ENCODE measurements at places on chromosomes 12 and 14.

- no peak for DNase-seq
These were observed 123.1 kb downstream of the PRIMA1 start for GRCh38 chr14:93665169-93665568.

DNA sequence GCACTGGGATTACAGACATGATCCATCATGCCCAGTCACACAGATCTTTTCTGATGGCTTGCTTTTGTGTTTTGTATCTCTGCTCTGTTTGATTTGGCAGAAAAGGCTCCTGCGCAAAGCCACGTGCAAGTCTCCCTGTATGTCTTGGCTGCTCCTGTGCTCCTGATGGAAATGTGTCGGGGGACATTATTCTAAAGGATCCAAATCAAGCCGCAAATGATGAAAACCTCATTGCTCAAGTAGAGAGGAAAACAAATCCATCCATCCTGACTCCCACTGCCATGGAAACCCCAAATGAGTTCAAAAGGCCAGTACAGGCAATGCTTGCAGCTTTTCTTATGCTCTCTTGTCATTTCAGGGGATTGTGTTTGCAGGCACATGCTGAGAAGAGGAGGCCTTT lies 93.8 kb downstream of the NDUFA12 start:
- no peak for DNase-seq

- DNase-seq = no peak
These were observed 73.8 kb upstream of the PTPRR start for GRCh38 chr12:70994217-70994788.

DNA sequence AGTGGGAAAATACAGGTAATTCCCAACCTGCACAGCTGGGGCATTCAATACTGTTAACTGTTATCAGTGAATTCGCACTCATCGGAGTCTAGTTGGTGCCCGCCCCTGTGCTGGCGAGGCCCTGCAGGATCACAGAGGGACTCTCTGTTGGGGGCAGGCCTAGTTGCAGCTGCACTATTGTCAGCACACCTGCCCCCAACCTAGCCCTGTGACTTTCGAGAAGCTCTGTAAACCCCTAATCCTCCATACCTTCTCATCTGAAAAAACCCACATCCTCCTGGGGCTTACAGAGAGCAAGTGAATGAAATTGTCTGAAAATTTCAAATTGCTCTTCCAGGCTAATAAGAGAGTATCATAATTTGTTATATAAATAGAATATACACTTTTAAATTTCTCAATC lies 132.2 kb upstream of the NUDT4 start:
- DNase-seq = no peak

- no peak for DNase-seq
These were observed 324.5 kb downstream of the NUAK1 start for GRCh38 chr12:105814283-105814682.

- no peak for DNase-seq
These were observed 172.9 kb upstream of the LRIG3 start for GRCh38 chr12:59093073-59093772.
